Ovary (tissue), 10 donors: ENCODE measurements at places on chromosomes 2 and 18. TPM values are rescaled to one million over a fixed set of nuclear protein-coding genes. Genes with fewer than 3 reads are reported as not detected.

MERTK gene
- 14.7 TPM for total RNA-seq

SULT1C4 gene
- total RNA-seq: 28.3 TPM

USP40 gene
- total RNA-seq: 37.3 TPM

DNA sequence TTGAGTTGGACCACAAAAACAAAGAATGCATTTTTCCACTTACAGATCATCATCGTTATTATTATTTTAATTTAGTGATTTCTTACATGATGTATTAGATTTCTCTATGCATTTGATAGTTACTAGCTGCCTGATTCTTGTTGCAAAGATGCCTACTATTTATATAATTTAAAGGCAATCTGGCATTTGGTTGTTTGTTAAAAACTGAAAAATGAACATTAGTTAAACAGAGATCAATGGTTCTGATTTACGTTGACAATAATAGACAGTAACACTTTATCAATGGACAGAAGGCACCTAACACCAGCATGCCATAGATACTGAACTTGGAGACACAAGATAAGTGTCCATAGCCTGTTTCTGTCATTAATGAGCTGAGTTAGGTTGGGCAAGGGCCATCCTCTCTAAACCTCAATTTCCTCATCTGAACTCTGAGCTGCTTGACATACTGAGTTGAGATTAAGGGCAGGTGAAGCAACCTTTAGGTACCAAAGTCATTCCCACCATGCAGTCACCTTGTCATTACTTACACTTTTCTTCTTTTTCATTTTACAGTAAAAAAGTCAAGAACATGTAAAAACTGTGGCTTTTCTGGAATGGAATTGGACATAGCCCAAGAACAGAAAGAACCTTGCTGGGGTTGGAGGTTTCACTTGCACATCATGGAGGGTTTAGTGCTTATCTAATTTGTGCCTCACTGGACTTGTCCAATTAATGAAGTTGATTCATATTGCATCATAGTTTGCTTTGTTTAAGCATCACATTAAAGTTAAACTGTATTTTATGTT is 3.1 kb downstream of the CCL20 start:
- no peak overlapping the region for H3K4me3 ChIP-seq
- H3K36me3 ChIP-seq: no peaks in the 10 kb centered on the region
- no peak for DNase-seq
- H3K4me1 ChIP-seq: no peaks in the 10 kb centered on the region
- H3K27ac ChIP-seq: no peak overlapping the region
- no peaks in the 10 kb centered on the region for H3K27me3 ChIP-seq

- no peak overlapping the region for H3K27ac ChIP-seq
- no peak overlapping the region for H3K4me3 ChIP-seq
- no peaks in the 10 kb centered on the region for H3K27me3 ChIP-seq
- no peak for DNase-seq
Observed at GRCh38 chr2:188884046-188884445, 90.1 kb upstream of the COL3A1 start.
